ENCODE measurements at places on chromosomes 5 and 9.

GRCh38 chr5:143010351-143010750 is 240.2 kb downstream of the ARHGAP26 start:
- DNase-seq: no peak

DNA sequence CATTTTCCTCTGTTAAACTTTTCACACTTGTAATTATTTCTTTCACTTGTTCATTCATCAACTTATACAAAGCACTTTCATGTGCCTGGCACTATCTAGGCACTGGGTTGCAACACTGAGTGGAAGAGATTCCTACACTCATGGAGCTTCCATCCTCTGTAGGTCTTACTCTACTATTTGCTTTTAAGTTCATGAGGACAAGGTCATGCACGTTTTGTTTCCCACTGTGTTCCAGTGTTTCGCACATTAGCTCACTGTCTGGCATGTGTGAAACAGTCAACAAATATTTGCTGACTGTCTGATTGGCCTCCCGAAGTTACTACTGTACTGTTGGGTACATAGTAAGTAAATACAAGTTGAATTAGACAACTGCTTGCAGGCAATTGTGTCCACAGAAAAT is 87.9 kb upstream of the IFNK start:
- no peak for DNase-seq

GRCh38 chr5:175275097-175275496 is 168.9 kb downstream of the DRD1 start:
- no peak for DNase-seq

DNA sequence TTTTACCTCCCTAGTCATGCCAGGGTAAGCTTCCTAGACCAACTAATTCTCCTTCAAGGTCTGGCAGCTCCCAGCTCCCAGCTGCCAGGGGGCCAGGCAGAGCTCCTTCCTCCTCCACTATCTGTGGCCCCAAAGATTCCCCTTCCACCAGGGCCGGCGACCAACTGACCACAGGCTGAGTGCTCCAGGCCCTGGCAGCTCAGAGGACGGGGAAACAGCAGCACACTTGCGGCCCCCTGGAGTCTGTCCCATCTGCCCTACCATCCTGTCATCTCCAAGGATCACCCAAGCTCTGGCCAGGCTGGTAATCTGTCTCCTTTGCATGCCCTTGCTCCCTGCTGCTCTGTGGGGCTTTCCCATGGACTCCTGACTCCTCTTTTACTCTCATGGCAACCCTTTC is 31.2 kb upstream of the BASP1 start:
- no peak for DNase-seq

DNA sequence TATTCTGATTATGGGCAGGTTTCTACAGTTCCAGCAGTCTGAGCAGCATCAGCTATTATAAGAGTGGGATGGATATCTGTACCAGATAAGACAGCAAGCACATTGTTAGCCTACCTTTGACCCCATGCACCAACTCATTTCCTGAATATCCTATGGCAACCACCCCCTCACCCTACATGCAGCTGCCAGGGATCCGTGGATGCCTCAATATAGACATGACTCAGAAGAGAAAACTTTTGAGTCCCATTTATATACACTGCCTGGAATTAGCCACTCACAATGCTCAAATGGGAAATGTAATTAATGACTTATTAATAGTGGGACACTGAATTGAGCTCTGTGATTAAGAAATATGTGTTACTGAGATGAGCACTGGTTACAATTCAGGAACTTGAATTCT is 124.4 kb downstream of the SSBP2 start:
- DNase-seq: no peak

All from stimulated activated CD8-positive, alpha-beta memory T cell treated with anti-CD3 and anti-CD28 coated beads, Interleukin-7, amount 100 ng/mL, for 1 hour (primary cell).